ENCODE measurements at places on chromosomes 5 and 9. TPM values are rescaled to one million over a fixed set of nuclear protein-coding genes. Genes with fewer than 3 reads are reported as not detected.

GRCh38 chr5:88877826-88878225 is 5.2 kb downstream of the MEF2C start:
- no peak for DNase-seq

- DNase-seq: no peak
Measured at GRCh38 chr9:134925011-134925511, 7.3 kb upstream of the FCN1 start.

DNA sequence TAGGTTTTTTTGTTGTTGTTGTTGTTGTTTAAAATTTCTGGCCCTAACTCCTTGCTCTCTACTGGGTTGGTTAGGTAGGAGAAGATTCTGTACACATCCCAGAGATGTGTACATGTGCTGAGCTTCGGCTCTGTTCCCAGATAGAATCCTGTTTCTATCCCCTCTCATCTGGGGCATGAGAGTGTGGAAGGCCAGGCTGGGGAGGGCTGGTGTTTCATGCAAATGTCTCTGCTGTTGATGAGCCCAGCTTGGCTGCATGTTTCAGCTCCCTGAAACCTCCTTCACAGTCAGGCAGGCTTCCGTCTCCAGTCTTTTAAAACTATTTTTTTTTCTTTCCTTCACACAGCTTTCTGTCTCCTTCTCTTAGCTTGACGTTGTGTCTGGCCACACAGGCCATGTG is 526.9 kb upstream of the KLF4 start:
- no peak for DNase-seq

OBP2A gene
- polyA plus RNA-seq: not detected

STOML2 gene
- polyA plus RNA-seq: 151 TPM

ADGRD2 gene
- not detected for polyA plus RNA-seq

GLRA1 gene
- polyA plus RNA-seq: not detected

JAKMIP2 gene
- polyA plus RNA-seq: 0.07 TPM

Measured in heart right ventricle (tissue), 16 donors.